ENCODE measurements at places on chromosomes 3 and 15.

- DNase-seq = no peak
Observed at GRCh38 chr15:62528505-62528904, 363.4 kb upstream of the C2CD4B start.

GRCh38 chr3:17733215-17733614 is 9.2 kb downstream of the TBC1D5 start:
- DNase-seq = no peak

GRCh38 chr15:39434751-39435238 is 146.1 kb upstream of the THBS1 start:
- no peak for DNase-seq

DNA sequence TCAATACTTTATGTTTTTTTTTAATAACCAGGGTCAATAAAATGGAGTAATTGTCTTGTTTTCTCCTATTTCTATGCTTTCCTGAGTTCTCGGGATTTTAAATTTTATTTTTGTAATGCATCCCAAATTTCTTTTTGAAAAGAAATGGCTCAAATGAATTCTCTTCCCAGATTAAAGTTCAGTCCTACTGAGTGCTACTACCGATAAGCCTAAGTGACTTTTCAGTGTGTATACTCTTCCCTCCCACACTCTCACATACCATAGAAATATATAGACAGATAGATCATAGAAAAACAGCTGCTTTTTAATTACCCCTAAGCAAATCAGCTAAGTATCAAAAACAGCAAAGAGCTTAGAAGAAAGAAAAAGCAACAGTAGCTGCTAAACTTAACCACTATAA is 1.5 kb downstream of the SERPINI1 start:
- no peak for DNase-seq

- no peak for DNase-seq
Observed at GRCh38 chr3:184832044-184832443, 20.1 kb downstream of the VPS8 start.

- no peak for DNase-seq
Observed at GRCh38 chr3:71026634-71027578, 556.6 kb downstream of the FOXP1 start.

DNA sequence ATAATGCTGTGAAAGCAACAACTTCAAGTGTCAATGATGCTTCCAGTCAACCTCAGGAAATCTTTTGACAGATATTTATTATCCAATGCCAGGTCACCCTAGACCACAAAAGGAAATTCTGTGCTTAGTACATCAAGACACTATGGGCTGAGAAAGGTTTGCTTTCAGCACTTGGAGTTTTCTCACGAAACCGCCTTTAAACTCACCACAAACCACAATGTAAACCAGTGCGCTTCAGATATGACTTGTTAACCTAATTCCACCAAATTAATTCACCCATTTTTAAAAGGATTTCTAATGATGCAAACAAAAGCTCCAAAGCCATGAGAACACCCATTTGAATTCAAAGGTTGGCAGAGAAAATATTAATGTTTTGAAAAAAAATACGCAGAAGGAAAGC is 292.9 kb upstream of the NR2F2 start:
- no peak for DNase-seq

DNA sequence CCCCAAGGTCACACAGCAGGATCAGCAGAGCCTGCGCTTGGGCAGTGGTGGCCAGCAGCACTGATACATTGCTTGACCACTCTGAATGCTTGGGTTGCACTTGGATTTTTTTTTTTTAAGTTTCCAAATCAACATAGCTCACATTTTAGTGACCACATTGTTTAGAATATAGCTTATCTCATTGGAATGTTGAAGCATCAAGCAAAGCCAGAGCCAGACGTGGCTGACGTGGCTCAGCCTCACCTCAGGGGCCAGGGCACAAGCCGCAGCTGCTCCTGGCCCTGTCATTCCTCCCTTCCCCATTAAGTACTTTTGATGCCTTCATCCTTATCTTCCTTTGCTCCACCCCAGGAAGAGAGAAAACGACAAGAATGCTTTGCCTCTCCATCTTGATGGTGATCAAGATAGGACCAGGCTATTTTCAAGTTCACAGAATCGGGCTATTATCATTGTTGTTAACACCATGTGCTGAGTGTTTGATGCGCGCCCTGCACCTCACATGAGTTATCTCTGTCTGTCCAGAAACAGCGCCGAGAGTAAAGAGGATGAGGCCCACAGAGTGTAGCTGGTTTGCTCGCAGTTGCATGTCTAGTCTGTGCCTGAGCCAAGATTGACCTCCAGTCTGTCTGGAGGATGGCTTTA is 75.8 kb downstream of the AAGAB start:
- no peak for DNase-seq

GRCh38 chr3:123678108-123678511 is 93.3 kb upstream of the HACD2 start:
- no peak for DNase-seq

DNA sequence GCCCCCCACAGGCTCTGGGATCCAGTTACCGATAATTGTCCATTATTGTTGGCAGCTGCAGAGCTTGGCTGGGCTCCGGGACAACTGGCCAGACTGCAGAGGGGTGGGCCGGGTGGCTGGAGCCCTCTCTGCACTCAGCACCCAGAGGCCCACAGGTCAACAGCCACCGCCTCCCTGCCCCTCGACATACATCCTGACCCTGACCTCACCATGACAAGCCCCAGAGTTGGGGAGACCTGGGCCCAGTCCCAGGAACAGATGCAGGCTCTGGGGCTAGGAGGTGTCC is 22.4 kb downstream of the PTH1R start:
- DNase-seq = no peak

DNA sequence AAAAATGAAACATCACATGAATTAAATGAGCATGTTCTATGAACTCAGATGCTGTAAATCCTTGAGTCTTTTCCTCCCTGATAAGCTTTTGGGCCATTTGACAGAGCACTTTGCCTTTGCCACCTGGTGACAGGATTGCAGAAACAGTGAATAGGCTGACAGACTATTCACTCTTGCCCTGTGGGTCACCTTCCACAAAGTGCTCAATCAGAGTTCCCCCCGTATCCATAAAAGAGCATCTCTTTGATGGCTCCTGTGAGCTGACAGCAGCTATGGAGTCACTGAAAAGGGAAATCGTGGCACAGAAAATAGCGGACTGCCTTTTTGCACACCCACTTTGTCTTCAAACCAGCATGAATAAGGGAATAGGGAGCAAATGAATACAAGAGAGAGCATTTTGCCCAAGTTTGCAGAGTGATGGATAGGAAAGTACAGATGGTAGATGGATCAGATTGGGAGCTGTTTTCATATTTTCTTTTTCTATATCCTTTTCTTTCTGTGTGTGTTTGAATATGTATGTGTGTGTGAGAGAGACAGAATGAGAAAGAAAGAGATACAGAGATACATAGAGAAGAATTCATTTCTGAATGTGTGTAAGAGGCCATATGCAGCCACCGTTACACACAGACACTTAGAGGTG is 37.8 kb upstream of the GOLM2 start:
- DNase-seq = no peak

- DNase-seq = no peak
Observed at GRCh38 chr3:47705391-47705790, 76.3 kb downstream of the SMARCC1 start.

DNA sequence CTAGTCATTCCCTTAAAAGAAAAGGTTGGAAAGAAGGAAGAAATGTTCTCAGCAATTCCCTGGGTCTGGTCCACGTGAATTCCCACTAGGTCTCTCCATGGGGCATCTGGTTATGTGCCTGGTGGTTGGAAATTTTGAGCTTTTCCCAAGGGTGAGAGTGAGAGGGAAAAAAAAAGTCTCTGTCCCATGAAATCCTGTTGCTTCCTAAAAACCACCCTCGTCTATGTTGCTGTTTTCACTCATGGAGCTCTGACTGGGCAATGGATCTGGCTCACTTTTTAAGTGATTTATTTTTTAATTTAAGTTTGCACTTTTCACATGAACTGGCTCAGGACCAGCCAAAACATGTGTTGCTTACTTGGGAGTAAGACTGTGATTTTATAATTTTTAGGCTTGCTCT is 190.1 kb downstream of the CHST2 start:
- DNase-seq = no peak

DNA sequence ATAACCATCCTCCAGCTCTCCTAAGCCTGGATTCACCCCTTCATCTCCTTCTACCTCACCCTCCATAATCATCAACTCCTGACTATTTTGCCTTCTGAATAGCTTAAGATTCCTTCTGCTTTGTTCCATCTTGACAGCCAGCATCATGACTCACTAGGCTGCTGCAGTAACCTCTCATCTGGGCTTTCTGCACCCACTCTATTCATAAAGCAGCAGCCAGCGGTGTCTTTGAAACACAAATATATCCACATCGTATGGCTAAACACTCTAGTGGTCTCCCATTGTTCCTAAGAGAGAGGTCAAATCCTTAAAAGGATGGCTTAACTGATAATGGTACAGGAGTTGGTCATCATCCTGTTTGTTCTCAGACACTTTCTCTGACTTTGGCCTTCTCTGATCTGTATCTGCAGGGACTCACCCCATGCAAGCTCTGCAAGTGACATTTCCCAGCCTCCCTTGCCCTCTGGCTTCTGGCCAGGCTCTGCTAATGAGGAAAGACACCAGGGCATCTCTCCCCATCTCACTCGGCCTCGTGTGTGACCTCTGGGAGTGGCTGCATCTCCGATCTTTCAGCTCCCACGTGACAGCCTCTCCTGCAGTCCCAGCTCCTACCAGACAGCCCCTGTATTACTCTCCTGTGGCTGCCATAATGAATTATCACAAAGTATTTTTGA is 6.2 kb downstream of the GRK7 start:
- no peak for DNase-seq

DNA sequence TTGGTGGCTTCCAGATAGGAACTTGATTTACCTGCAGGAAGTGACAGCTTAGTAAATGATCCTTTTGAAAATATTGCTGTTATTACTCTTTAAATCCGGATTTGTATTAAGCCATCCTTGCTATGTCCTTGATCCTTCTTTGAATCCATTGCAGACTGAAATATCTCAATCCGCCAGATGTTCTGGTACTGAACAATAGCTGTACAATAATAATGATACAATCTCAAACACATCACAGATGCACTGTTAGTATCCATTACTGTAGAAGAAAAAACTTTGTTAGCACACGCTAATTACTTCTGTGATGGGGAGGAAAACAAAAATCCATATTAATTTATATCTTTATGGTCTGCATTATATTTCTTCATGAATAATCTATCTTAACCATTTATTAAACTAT is 202.3 kb downstream of the CNTN4 start:
- no peak for DNase-seq

DNA sequence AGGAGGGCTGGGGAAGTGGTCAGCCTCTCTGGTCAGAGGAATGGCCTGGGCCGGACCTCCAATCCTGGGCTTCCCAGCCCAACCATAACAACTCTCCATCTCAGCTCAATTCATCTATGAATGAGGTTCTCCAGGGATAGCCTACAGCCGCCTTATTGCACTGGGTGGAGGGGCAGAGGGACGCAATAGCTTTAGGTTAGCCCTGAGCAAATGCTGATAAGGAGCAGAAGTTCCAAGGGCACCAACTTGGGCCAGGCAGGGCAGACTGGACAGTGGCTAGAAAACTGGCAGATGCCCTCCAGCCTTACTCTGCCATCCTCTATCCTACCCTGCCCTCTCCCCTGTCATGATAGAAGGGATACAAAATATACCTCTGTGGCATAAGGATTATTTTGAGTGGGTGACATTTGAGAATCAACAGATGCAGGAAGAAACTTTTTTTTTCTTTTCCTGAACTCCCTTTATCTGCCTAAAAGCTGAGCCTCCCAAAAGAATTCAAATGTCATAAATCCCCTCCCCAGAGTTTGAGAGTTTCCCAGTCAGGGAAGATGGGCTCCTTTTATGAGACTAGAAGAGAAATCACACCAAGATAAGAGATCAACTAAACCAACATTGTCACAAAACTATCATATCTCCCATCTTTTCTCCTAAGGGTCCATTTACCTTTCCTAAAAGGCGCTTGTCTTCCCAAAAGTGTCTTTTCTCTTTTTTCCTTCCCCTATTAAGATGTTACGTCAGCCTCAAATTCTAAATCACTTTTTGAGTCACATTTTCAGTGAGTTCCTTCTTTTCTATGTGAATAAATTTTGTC is 40.4 kb upstream of the C15orf39 start:
- DNase-seq = no peak

GRCh38 chr15:47439146-47440111 is 277.9 kb upstream of the SEMA6D start:
- DNase-seq = no peak

- DNase-seq = no peak
Observed at GRCh38 chr3:62995119-62995518, 119.9 kb upstream of the CADPS start.

DNA sequence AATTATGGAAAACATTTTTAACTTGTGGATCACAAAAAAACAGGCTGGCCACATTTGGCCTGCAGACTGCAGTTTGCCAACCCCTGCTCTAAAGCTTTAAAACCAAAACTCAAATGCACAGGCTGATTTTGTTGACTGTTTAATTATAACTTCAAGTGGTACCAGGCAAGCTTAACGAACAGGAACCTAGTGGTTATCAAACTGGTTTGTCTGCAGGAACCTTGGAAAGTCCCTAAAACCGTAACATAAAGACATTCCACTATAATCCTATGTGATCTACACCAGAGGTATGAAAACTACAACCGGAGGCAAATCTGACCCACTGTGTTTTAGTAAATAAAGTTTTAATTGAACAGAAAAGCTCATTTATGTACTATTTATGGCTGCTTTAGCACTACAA is 52.4 kb downstream of the TBL1XR1 start:
- no peak for DNase-seq

- DNase-seq = no peak
Observed at GRCh38 chr15:101525087-101525669, 35.7 kb upstream of the PCSK6 start.

GRCh38 chr3:110710603-110711002 is 361.0 kb upstream of the NECTIN3 start:
- no peak for DNase-seq

DNA sequence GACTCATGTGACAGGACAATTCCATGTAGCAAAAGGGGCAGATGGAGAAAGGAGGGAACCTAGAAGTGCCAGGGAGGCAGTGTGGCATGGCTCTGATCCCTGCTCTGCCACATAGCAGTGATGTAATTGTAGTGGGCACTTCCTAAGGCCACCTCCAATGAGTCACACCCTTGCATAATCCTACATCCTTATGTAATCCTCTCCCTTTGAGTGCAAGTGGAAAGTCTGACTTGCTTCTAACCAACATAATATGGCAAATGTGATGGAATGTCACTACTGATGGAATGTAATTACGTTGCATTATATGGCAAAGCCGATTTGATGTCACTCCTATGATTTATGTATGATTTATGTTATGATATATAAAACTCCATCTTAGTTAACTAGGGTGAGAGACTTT is 72.9 kb upstream of the ATP2C1 start:
- DNase-seq = no peak

- no peak for DNase-seq
Observed at GRCh38 chr3:177714945-177715344, 517.7 kb upstream of the TBL1XR1 start.
